GDM1 (cell line): ENCODE measurements at places on chromosomes 13 and 19.

- DNase-seq = no peak
Measured at GRCh38 chr19:58350871-58351557, 2.3 kb downstream of the A1BG start.

GRCh38 chr13:113884821-113885220 is 20.9 kb upstream of the GAS6 start:
- no peak for DNase-seq

- DNase-seq = no peak
Measured at GRCh38 chr13:80050252-80050651, 290.7 kb downstream of the SPRY2 start.

DNA sequence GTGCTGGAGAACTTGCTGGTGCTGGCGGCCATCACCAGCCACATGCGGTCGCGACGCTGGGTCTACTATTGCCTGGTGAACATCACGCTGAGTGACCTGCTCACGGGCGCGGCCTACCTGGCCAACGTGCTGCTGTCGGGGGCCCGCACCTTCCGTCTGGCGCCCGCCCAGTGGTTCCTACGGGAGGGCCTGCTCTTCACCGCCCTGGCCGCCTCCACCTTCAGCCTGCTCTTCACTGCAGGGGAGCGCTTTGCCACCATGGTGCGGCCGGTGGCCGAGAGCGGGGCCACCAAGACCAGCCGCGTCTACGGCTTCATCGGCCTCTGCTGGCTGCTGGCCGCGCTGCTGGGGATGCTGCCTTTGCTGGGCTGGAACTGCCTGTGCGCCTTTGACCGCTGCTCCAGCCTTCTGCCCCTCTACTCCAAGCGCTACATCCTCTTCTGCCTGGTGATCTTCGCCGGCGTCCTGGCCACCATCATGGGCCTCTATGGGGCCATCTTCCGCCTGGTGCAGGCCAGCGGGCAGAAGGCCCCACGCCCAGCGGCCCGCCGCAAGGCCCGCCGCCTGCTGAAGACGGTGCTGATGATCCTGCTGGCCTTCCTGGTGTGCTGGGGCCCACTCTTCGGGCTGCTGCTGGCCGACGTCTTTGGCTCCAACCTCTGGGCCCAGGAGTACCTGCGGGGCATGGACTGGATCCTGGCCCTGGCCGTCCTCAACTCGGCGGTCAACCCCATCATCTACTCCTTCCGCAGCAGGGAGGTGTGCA is 587 bp downstream of the S1PR4 start:
- no peak for DNase-seq

GRCh38 chr19:37990362-37990761 is 83.4 kb downstream of the SIPA1L3 start:
- DNase-seq = no peak

DNA sequence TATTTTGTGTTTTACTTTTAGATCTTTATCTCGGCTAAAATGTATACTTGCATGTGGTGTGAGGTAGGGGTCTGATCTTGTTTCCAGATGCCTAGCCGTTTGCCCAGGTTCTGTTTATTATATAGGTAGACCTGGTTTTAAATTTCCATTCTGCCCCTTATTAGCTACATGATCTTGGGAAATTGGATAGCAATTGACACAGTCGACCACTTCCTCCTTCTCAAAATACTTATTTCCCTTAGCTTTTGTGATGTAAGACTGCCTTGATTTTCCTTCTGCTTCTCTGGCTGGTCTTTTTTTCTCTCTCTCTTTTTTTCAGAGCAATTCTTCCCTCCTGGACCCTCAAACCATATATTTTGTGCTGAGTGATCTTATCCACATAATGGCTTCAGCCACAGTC is 3.0 kb upstream of the PGLYRP1 start:
- no peak for DNase-seq

- no peak for DNase-seq
Measured at GRCh38 chr13:77000475-77000874, 8.6 kb downstream of the CLN5 start.

- no peak for DNase-seq
Measured at GRCh38 chr19:45305421-45305820, 17.3 kb downstream of the CKM start.

DNA sequence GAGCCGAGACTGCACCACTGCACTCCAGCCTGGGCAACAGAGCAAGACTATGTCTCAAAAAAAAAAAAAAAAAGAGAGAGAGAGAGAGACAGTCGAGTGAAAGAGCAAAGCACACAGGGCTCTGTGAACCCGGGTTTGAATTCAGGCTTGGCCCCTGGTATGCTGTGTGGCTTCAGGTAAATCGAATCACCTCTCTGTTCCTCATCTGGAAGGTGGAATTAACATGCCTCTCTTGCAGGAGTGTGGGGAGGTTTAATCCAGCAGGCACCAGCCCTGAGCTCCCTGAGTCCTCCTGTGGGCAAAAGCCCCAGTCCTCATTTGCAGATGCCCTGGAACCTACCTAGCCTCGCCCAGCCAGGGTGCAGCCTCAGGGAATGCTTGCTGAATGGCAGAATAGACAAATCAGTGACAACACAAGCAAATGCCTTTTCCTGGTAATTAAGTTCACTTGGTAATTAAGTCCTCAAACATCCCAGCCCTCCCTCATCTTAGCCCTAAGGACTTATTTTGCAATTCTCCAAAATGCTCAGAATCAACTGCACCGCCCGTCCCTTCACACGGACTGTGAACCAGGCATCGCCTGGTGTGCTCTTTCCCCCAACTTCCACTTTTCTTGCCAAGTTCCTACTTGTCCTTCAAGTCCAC is 4.6 kb upstream of the ZNRF4 start:
- no peak for DNase-seq

GRCh38 chr13:51562011-51562671 is 22.1 kb upstream of the WDFY2 start:
- no peak for DNase-seq

DNA sequence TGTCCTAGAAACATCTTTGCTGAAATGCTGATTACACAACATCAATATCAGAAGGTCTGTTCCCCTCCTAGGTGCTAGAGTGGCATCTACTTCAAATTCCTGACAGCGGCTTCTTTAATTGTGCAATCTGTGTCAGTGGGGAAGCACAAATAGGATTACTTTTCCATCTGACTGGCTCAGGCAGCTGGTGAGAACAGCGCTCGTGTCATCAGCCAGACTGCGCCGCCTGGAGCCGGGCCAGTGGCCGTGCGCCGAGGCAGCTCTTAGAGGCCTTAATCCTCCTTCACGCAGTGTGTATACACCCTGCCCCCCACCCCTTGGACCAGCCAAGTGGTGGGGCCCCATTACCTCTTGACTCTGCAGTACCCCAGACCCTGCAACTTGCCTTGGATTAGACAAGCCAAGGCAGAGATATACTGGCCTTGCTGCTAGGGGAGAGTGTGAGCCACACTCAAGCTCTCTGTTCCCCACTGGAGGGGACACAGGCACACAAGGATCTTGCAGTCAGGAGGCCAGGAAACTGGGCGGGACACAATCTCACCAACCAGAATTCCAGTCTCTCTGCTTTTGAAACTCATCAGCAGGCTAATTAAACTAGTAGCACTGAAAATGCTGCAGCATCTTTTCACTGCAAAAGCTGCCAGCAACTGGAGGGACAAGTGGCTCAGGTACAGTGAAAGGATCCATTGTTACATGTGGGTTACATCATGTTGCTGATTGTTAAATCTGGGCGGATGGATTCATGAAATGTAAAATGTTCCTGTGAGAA is 48.9 kb upstream of the EPHX3 start:
- DNase-seq = no peak

DNA sequence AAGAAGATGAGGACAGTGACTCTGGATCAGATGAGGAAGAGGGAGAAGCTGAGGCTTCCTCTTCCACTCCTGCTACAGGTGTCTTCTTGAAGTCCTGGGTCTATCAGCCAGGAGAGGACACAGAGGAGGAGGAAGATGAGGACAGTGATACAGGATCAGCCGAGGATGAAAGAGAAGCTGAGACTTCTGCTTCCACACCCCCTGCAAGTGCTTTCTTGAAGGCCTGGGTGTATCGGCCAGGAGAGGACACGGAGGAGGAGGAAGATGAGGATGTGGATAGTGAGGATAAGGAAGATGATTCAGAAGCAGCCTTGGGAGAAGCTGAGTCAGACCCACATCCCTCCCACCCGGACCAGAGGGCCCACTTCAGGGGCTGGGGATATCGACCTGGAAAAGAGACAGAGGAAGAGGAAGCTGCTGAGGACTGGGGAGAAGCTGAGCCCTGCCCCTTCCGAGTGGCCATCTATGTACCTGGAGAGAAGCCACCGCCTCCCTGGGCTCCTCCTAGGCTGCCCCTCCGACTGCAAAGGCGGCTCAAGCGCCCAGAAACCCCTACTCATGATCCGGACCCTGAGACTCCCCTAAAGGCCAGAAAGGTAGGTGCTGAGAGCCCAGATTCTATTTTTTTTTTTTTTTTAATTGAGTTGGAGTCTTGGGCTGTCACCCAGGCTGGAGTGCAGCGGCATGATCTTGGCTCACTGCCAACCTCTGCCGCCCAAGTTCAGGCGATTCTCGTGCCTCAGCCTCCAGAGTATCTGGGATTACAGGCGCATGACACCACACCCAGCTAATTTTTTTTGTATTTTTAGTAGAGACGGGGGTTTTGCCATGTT is 2.3 kb downstream of the PPP1R15A start:
- no peak for DNase-seq

DNA sequence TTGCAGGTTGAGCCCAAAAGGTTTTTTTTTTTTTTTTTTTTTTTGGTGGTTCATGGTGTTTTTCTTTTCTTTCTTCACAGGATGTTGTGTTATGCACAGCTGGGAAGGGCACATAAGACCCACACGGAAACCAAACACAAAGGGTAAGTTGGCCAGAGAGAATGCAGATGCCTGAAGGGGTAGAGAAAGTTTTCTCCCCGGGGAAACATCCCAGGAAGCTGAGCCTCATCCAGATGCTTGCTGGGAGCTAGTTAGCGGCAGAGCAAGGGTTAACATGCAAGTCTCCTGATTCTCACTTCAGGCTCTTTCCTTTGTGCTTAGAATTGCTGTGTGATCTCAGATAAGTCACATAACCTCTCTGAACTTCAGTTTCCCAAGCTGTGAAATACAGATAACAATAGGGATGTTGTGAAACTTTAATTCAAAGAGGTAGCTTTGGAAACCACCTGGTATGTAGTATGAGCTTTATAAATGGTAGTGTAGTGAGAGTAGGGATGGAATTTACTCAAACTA is 3.1 kb downstream of the ADGRE1 start:
- DNase-seq = no peak

DNA sequence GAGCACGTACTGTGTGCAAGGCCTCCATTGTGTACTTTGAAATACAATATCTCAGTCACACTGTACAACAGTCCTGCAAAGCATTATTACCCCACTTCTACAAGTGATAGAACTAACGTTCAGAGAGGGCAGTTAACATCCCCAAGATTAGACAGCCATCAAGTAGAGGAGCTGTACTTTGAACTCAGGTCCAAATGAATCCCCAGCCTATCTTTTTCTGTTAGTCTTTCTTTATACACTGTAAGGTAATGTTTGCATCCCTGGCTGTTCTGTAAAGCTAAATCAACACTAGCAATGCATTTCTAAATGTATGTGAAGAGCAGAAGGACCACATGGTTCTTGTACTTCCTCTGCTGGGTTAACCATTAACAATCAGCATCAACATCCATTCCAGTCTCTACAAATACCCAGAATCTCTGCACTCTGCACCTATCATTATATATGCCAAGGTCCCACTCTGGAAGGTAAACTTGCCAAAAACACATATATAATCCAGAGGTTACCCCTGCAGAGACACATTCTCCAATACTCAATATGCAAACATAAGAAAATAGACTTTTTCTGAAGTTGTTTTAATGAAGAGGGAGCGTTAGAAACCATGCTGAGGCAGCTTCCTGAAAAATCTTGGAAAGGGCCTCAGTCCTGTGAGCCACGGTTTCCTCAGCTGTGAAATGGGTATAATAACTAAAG is 182.3 kb downstream of the MZT1 start:
- DNase-seq = no peak

DNA sequence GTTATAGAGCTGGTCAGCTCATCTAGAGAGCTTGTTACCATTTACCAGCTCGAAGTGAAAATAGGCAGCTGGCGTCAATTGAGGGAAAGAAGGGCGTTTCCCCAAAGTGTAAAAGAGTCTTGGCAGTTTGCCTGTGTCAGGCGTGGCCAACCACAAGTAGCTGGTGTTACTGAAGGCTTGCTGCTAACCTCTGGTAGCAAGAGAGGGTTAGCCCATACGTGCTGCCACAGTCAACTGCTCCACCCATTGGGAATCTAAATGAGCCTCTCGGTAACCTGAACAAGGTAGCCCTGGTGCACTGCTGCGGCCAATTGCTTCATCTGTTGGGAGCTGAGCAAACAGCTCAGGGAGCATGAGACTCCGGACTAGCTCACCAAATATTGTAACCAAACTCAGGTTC is 314.9 kb upstream of the SLITRK5 start:
- DNase-seq = no peak

GRCh38 chr19:55289117-55289796 is 5.5 kb downstream of the BRSK1 start:
- DNase-seq = no peak

DNA sequence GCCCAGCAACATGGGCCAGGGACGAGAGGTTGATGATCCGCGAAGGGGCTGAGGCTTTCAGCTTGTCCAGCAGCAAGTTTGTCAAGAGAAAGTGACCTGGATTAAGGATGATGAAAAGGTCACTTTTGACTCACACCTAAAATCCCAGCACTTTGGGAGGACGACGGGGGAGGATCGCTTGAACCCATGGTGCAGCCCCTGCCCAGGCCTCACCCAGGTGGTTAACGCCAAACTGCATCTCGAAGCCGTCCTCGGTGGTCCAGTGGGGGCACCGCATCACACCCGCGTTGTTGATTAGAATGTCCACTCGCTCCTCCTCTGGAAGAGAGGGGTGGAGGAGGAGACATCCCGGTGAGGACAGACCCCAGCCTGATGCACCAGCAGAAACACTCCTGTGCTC is 10.4 kb upstream of the GP6 start:
- no peak for DNase-seq

DNA sequence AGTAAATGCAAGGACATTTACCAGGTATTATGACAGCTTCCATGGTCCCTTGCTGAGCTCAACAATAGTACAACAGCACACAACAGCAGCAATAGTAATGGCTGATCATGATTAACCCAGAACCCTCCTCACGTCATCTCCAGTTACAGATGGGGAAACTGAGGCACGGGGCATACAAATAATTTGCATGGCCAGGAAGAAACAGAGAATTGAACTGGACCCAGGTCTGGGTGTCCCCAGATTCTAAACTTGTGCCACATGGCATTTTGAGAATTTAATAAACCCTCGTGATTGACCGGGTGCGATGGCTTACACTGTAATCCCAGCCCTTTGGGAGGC is 7.2 kb downstream of the MAST3 start:
- no peak for DNase-seq
